Activated CD8-positive, alpha-beta T cell treated with anti-CD3 and anti-CD28 coated beads for 36 hours (primary cell): ENCODE measurements at places on chromosomes 4 and X. TPM values are rescaled to one million over a fixed set of nuclear protein-coding genes. Genes with fewer than 3 reads are reported as not detected.

Gene ITIH6
- total RNA-seq: not detected

Gene FAM90A26
- not detected for total RNA-seq

Gene C1QTNF7
- total RNA-seq: not detected

Gene MAMLD1
- 2.0 TPM for total RNA-seq

Gene FABP2
- total RNA-seq: not detected

Gene BGN
- not detected for total RNA-seq

Gene PRDM8
- 3.2 TPM for total RNA-seq

Gene EREG
- not detected for total RNA-seq

Gene FANCB
- 15.1 TPM for total RNA-seq

Gene RHOXF2
- not detected for total RNA-seq

Gene SOD3
- total RNA-seq: not detected

Gene PDGFRA
- not detected for total RNA-seq

Gene ELF4
- total RNA-seq: 17.5 TPM

Gene CFAP47
- not detected for total RNA-seq
